ENCODE measurements at places on chromosomes 1 and 21. TPM values are rescaled to one million over a fixed set of nuclear protein-coding genes. Genes with fewer than 3 reads are reported as not detected.

GRCh38 chr1:62281922-62282555, 37.2 kb downstream of the KANK4 start:
- no peak for DNase-seq

GRCh38 chr1:97806996-97807520, 113.8 kb downstream of the DPYD start:
- no peak for DNase-seq

DNA sequence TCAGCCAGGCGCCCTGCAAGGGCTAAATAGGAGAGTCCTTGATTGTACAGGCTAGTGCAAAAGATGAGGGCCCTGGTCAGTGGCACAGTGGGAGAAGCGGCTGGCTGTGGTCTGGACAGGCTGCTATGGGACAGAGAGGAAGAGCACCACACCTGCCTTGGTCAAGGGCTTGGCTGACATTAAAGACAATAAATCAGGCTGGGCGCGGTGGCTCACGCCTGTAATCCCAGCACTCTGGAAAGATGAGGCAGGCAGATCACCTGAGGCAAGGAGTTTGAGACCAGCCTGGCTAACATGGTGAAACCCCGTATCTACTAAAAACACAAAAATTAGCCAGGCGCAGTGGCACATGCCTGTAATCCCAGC, 62.9 kb downstream of the NID1 start:
- no peak for DNase-seq

GRCh38 chr1:234963904-234964702, 164.5 kb downstream of the TOMM20 start:
- DNase-seq: peak; percentile 14

- no peak for DNase-seq
These were observed 4.0 kb downstream of the CLIC4 start for GRCh38 chr1:24749252-24749651.

DNA sequence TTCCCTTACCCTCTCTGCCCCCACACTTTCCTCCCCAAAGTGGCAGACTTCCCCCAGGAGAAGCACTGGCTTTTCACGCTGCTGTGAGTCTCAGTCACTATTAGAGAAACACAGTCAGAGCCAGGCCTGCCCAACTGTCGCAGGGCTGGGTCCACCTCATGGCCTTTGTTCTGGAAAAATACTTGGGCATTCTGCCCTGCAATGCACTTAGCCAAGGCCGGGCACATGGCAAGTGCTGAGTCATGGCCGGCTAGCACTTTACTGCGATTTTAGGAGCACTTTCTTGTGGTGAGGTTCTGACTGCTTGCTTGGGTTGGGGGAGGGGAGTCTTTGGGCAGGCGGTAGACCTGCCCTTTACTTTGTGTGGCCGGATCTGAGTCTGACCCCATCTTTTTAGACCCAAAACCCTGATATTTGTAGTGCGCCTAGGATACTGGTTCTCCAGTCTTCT, 7.7 kb downstream of the EPHX1 start:
- peak; percentile 91 for DNase-seq

DNA sequence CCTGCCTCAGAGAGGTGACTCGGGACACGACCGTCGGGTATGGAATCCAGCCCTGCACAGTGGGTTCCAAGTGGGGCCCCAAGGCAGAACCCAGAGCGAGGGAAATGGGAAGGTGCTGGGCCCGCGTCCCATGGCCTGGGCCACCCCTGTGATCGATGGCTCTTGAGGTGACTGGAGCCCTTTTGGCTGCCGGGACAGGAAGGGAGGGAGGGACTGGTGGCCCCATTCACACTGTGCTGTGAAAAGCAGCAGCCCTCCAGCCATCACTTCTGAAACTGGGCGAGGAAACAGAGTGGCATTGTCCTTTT, 110.4 kb upstream of the IFFO2 start:
- DNase-seq: no peak

DNA sequence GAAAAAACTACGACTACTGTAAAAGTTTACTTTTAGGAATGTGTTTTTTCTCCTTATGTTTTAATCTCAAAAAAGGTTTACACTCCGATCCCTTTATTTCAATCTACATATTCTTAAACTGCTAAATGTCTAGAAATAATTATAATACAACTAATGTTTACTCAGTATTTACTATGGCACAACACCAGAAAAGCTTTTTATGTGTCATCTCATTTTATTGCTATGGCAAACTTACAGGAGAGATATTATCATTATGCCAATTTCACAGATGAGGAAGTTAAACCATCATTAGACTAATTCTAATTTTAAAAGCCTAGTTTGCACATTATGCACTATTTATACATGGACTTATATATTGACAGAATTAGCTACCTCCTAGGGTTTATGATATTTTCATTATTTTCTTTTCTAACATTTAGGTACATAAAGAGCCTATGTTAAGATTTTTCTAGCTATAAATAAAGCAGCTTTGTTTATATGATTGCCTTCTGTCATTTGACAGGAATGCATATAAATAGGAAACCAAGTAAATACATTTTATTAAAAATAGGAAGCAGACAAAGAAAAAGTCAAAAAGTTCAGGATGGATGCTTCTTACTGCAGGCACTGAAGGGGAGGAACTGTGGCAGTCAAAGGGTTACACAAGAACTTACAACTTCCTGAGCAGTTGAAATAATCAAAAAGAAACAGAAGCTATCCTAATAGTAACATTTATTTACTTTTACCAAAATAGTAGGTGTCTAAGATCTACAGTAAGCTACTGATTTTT, 442.4 kb downstream of the LTN1 start:
- no peak for DNase-seq

- DNase-seq: no peak
These were observed 135.4 kb downstream of the BACH1 start for GRCh38 chr21:29434081-29434480.

GRCh38 chr1:244817415-244817894, 18.0 kb upstream of the COX20 start:
- DNase-seq: no peak

GRCh38 chr1:87867626-87868025, 538.9 kb downstream of the LMO4 start:
- DNase-seq: no peak

GRCh38 chr1:65108025-65108642, 39.9 kb upstream of the AK4 start:
- DNase-seq: no peak

DNA sequence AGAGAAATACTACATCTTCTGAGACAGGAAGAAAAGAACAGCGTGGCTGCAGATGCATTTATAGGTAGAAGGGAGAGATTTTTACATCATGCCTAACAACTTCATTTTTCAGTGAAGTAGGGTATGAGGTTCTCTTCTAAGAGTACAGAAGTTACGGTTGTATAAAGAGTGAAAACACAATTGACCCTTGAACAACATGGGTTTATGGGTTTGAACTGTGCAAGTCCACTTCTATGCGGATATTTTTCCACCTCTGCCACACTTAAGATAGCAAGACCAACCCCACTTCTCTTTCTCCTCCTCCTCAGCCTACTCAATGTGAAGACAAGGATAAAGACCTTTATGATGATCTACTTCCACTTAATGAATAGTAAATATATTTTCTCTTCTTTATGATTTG, 64.5 kb downstream of the RPAP2 start:
- DNase-seq: no peak

DNA sequence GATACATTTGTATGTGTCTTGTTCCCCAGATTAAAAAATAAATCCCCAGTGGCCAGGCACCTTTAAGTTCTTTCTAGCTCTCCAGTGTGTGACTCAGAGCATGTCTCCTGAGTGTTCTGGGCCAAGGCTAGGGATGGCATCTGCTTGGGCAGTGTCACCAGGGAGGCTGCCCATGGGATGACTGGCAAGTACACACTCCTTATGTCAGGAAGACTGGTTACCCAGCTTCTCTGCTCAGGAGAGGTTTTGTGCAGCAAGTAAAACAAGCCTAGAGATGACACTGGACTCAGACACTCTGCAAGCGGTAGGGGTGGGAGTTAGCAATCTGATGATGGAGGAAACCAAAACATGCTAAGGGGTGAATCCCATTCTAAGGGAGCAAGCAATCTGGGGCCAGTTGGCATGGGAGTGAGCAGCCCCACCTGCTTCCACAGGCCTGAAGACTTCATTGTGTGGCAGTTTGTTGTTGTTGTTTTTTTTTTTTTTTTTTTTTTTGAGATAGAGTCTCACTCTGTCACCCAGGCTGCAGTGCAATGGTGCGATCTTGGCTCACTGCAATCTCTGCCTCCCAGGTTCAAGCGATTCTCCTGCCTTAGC, 137.1 kb downstream of the EDEM3 start:
- DNase-seq: no peak

- no peak for DNase-seq
These were observed 45.4 kb upstream of the POFUT2 start for GRCh38 chr21:45332981-45333582.

DNA sequence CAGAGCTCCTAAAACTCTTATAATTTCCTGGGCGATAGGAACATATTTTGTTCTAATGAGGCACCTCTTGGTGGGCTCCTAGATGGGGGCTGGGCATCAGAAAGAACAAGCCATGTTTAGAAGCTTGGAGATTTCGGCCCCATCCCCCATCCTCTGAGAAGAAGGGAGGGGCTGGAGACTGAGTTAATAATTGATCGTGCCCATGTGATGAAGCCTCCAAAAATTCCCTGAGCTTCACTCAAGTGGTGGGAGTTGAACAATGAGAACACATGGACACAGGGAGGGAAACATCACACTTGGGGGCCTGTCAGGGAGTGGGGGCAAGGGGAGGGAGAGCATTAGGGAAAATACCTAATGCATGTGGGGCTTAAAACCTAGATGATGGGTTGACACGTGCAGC, 18.1 kb downstream of the C1orf115 start:
- DNase-seq: no peak

- DNase-seq: no peak
These were observed 12.2 kb upstream of the CDC42BPA start for GRCh38 chr1:227330279-227331076.

DNA sequence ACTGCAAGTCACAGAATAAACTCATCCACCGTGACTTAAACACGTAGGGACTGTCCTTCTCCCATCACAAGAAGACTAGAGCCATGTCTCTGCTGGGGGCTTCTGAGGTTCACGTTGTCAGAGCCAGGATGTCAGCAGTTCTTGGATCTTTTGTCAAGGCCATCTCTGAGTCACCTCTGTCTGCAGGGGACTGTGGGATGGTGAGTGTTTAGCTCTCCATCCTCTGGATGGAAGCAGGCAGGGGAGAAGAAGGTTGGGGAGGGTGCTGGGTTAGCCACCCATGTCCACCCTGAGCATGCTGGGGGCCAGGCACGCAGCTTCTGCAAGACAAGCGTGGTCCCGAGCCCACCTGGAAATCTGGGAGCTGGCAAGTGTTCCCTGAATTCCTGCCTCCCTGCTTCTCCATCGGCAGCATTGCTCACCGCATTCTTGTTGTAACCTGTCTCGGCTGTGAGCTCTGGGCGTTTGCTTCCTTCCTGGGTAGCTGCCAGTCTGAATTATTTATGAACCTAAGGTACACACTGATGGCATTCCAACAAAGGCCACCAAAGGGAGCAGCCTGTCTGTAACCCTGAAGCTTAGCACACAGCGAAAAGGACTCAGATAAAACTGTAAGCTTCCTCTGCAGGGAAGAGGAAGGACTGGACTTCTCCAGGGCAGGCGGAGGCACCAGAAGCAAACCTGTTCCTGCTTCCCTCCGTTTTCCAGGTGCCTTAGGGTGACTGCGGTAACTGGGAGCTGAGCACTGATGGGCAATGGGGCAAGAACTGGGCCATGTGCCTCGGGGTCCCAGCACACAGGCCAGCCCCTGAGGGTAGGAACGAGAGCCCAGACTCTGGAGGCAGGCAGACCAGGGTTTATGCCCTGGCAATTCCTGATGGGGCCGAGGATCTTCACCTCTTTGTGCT, 88.6 kb downstream of the RIPK4 start:
- DNase-seq: no peak

- DNase-seq: no peak
These were observed 68.2 kb downstream of the RNF187 start for GRCh38 chr1:228555074-228555994.

DNA sequence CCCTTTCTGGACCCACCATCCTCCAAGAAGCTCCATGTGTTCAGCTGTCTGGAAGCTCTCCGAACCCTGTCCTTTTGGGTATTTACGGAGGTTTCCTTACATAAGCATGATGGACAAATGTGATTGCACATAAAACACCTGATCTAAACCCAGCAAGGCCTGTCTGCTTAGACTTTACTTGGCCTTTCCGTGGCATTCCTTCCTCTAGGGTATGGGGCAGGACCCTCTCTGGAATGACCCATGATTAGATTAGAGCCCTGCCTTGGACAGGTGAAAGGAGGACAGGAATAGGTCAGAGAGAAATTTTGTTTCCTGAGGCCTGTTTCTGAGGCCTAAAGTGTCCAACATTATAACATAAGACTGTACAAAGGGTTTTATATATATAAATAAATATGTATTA, 16.9 kb downstream of the PTPRU start:
- DNase-seq: no peak

GRCh38 chr1:170009551-170009950, 64.9 kb downstream of the KIFAP3 start:
- no peak for DNase-seq

Gene B3GALT2
- polyA plus RNA-seq: 0.80 TPM

Gene POU3F1
- polyA plus RNA-seq: 1.6 TPM

Gene HTR6
- 0.21 TPM for polyA plus RNA-seq

Gene RUNX3
- polyA plus RNA-seq: 5.1 TPM

Gene ITGB2
- polyA plus RNA-seq: 27.4 TPM

Gene STUM
- polyA plus RNA-seq: 4.5 TPM

Gene PKP1
- polyA plus RNA-seq: 0.11 TPM

Gene SLC41A1
- 94.7 TPM for polyA plus RNA-seq

Gene DYRK3
- polyA plus RNA-seq: 143 TPM

Gene SYTL1
- 6.0 TPM for polyA plus RNA-seq

Gene ATXN7L2
- polyA plus RNA-seq: 28.7 TPM

Gene KRTAP11-1
- polyA plus RNA-seq: not detected

Gene DLGAP3
- polyA plus RNA-seq: 10.6 TPM

Gene OR6K3
- not detected for polyA plus RNA-seq

Gene C1orf53
- 8.6 TPM for polyA plus RNA-seq

Data from testis (tissue), 5 donors.